ENCODE measurements at places on chromosomes 5 and 9.

DNA sequence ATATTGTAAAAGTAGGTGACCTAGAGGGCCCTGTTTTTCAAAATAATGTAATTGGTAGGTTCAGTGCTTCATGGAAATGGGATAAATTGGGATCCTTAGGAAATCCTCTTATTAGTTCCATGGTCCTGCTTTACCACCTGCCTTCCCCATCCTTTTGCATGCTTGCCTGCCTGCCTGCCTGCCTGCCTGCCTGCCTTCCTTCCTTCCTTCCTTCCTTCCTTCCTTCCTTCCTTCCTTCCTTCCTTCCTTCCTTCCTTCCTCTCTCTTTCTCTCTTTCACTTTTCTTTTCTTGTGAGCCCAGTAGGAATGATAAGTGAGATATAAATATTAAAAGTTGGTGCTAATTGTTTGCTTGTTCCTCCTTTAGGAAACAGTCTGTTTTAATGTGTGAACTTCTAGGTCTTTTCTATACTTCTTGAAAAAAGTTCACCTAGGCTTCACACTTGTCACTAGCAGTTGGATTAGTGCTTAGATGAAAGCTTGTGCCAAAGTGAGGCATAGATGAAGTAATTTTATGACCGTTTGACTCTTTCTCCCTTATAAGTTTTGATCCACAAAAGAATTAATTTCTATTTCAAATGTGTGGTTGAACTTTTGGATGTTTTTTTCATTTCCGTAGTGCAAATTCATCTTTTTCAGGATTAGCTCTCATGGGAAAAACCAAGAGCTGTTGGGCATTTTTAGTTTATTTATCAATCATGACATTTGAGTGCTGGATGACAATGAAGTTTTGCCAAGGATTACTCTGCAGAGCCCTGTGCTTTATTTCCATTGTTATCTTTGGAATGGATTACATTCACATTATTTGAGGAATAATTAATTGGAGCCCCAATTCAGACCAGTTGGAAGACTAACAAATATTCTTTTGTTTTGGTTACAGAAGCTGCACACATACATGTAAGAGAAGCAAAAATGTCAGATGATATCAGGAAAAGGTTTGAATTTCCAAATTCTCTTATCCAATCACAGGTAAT is 30.7 kb downstream of the FOCAD start:
- no peak for DNase-seq

DNA sequence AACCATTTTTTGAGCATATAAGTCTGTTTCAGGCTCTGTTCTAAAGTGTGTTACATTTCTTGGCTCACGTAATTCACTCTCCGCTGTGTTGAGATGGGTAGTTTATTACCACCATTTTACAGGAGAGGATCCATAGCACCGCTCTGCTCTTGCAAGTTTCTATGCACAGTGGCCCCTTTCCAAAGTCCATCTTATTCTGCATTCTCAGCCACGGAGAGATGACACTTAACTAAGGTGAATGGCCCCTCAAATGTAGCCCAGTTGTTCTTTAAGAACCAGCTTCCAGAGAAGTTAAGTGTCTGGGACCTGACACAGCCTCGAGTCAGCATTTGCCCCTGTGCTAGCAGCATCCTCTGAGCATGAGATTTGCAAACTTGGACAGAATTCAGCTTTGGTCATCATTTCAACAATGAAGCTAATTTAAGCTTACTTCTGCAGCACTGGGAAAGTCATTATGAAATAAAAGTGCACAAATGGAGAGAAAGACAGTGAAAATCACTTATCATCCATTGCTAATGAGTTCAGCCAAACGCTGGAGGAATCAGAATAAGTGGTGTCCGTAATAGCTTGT is 61.9 kb downstream of the FAM78A start:
- no peak for DNase-seq

- no peak for DNase-seq
Measured at GRCh38 chr5:133842846-133843611, 125.4 kb downstream of the C5orf15 start.

- DNase-seq = no peak
Measured at GRCh38 chr9:6441269-6441668, 28.3 kb downstream of the UHRF2 start.

Measured in AG09309 (cell line).